ENCODE measurements at places on chromosomes 5 and 9.

GRCh38 chr9:131096269-131097125, at the start of gene AIF1L:
Gene AIF1L (plus strand): TSS chr9:131096531. CDS start chr9:131096630, 99 bp downstream.
- DNase-seq = no peak

GRCh38 chr9:91474656-91475055, 51.0 kb upstream of the NFIL3 start:
- no peak for DNase-seq

DNA sequence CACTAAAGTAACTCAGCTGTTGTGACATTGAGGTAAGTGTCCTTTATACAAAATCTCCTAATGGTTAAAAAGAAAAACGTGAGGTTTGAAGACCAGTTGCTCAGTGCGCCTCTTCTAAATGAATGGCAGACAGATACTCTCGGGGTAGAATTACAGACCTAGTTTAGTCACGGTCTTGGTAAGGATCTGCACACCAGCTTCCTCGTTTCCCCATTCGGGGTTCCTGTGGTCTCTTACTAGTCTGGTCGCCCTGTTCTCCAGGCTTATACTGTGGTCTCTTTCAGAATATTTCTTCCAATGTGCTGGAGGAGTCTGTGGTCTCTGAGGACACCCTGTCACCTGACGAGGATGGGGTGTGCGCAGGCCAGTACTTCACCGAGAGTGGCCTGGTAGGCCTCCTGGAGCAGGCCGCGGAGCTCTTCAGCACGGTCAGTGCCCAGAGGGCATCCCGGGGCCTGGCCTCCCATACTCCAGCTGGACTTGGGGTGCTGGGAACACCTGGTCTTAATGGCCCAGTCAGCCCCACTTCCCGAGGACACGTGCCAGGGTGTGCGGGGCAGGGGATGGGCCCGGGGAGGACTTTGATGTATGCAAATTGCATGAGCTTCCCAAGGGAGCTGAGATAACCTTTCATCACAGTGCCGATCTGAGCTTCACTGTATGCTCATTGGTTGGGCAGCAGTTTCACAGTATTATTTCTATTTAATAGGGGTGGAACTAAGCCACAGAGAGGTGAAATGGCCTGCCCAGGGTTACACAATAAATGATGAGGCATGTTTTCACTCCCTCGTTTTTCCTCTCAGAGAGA, 224.5 kb downstream of the DOCK8 start:
- DNase-seq = no peak

GRCh38 chr9:136521537-136521936, 24.3 kb downstream of the NOTCH1 start:
- no peak for DNase-seq

DNA sequence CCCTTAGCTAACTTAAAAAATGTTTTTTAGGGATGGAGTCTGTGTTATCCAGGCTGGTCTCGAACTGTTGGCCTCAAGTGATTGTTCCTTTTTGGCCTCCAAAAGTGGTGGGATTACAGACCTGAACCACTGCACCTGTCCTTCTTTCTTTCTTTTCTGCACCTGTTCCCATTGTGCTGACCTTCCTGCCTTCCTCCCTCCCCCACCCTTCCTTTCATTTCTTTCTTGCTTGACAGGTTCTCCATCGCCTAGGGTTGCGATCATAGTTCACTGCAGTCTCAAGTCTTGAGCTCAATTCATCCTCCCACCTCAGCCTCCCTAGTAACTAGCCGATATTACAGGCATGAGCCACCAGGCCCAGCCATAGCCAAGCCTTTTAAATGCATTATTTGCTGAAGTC, 20.6 kb downstream of the JMY start:
- no peak for DNase-seq

- no peak for DNase-seq
These were observed 12.8 kb downstream of the FGFR4 start for GRCh38 chr5:177099422-177100093.

GRCh38 chr5:107431998-107432397, 238.7 kb downstream of the EFNA5 start:
- no peak for DNase-seq

DNA sequence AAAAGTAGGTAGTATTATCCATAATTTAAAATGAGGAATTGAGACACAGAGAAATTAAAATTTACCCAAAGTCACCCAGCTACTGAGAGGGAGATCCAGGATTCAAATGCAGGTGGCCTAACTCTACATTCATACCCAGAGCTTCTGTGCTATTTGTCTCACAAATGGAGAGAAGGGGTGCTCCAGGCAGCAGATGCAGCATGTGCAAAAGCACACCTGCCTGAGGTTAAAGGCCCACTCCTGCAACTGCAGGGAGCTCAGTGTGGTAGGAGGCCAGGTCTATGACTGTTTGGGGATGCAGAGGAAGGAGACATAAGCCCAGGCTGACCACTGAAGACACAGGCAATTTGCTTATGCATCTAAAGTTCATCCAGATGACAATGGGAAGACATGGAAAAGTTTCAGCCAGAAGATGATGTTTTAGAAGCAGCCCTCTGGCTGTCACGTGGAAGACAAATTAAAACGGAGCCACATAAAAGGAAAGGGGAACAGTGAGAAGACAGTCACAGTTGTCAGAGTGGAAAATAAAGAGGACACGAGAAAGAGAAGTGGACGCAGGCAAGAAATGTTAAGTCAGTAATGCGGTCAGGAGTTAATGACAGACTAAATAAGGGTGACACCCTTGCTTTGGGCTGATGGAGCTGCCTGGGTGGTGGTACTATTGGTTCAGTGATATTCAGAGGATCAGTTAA, 214.7 kb downstream of the EBF1 start:
- no peak for DNase-seq

DNA sequence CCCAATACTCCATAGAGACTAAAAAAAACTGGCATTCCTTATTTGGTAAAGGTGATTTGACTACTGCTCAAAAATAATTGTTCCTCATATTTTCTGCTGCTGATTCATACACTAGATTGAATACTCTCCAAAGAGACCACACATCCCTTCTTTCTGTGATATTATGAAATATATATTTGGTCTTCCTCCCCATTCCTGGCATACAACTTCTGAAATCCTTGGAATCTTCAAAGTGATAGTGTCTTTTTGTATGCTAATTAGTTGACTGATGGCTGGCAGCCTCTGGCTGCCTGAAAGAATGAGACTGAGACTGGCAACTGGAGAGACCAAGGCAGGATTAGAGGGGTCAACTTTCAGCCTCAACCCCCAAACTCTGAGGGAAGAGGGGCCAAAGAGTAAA, 348.0 kb upstream of the RFX3 start:
- DNase-seq = no peak

DNA sequence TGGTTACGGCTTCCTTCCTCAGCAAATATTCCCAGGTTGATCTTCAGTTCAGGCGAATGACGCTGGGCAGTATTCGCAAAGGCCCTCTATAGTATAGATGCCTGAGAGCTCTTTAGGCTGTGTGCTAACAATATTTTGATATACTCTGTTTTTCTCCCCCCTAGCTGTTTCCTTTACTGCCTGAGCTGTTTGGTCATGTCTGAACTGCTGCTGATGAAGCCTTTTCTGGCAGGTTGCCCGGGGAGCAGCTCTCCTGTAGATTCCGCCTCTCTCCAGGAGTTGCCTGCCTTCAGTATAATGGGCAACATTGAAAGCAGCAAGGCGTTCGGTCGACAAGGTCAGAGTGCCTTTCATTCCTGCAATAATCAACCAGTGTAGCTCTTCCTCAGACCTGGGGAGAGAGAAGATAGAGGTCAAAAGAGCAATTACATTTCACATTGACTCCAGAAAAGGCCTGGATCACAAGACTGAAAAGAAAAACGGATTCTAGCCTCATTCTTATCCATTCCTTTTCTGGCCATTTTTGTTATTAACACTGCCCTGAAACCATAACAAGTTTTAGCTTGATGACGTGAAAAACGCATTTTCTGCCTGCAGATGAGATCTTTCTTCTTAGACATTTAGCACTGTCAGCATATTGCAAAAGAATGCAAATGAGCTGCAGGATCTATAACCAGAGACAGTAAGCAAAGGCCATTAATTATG, 60.1 kb upstream of the ZNF608 start:
- DNase-seq = no peak

DNA sequence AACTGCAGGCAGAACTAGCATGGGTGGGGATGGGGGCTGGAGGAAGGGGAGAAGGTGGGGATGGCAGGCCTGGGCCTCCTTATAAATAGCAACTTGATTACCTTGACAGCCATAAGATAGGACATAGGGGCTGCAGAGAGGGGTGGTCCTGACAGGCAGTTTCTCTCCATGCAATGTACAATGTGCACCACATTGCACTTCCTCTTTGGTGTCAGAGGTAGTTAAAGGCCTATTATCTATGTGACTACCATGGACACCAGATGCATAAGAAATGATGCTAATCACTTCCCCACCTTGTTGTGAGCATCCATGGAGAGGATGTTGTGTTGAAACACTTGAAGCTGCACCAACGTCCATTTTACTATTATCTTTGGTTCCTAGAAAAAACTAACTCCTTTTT, 20.2 kb upstream of the SUB1 start:
- no peak for DNase-seq

DNA sequence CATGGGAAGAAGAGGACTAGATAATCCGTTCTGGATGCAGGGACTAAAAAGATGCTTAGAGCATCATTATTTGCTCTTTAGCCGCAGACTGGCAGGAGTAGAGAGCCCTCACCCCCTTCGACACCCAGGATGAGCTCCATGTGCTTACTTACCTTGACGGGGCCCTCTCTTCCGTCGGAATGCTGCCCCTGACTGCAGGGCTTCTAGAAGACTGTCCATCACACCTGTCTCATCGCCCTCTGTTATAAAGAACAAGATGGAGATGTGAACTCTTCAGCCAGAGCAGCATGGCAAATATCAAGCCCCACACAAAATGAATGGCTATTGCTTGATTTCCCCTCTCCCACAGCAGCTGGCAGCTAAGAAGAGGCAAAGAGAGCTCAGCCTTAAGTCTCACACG, 35.1 kb downstream of the PCDHGC5 start:
- DNase-seq = no peak

GRCh38 chr5:89283728-89284493, 400.9 kb upstream of the MEF2C start:
- DNase-seq = no peak

GRCh38 chr5:66597183-66597757, 1.1 kb downstream of the MAST4 start:
- DNase-seq = peak; percentile 12

- DNase-seq = no peak
These were observed 104.7 kb upstream of the IER5L start for GRCh38 chr9:129282731-129283211.

GRCh38 chr5:55146543-55147151, 13.3 kb upstream of the GPX8 start:
- DNase-seq = peak; percentile 4

DNA sequence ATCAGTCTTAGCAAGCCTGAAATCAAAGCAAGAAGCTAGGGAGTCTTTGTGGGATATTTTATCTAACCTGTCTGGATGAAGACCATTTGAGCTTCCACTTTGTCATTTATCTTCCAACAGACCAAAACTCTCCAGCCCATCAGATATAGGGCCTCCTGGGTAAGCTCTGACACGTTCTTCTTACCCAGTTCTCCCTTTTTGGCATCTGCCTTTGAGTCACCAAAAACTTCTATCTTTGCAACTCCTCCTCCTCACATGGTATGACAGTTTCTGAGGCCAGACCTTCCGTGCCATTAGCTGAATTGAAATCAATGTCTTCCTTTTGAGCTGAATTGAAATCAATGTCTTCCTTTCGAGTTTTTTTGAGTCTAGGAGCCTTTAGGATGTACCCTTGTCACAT, 156.6 kb upstream of the SPRY4 start:
- no peak for DNase-seq

DNA sequence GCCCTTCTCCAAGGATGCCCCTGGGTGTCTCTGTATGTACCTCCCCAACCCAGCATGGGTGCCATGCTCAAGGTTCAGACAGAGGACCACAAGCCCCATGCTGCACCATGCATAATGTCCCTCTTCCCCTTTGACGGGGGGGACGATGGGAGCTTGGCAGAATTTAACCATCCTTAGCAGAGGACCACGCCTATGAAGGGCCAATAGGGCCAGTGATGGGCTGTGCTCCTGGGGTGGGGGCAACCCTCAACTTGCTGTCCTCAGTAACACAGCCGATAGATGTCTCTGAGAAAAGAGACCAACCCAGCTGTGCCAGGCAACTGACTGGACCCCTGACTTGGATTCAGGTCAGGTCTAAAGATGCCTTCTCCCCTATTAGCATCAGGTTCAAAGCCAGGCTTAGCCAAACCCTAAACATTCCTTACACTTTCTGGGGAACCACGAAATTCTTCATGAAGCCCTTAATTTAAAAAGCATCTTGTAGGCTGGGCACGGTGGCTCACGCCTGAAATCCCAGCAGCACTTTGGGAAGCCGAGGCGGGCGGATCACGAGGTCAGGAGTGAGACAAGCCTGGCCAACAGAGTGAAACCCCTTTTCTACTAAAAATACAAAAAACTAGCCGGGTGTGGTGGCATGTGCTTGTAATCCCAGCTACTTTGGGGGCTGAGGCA, 20.7 kb upstream of the JADE2 start:
- no peak for DNase-seq

GRCh38 chr5:77683171-77683732, 44.7 kb upstream of the OTP start:
- no peak for DNase-seq

DNA sequence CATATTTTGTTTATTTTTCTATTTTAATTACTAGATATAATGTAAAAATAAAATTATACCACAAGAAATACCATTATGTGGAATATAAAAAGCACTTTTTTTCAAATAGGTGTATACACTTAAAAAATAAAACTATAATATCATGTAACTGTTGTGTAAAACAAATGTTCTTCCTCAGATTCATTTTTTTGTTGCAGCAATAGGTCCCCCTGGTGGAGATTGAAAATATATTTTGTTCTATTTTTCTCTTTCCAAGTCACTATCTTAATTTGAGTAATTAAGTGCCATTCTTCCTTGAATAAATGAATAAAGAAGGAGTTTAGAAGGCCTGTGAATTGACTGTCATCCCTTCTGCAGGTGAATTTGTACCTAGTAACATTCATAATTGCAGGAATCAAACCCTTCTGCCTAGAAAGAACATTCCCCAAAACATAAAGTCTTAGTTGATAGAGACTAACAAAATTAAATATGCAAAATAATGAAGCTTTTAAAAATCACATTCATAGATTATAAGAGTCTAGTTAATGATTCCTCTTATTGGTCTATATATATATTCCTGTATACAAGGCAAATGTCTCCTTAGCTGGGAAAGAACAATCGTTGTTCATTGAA, 23.4 kb downstream of the CETN3 start:
- no peak for DNase-seq

DNA sequence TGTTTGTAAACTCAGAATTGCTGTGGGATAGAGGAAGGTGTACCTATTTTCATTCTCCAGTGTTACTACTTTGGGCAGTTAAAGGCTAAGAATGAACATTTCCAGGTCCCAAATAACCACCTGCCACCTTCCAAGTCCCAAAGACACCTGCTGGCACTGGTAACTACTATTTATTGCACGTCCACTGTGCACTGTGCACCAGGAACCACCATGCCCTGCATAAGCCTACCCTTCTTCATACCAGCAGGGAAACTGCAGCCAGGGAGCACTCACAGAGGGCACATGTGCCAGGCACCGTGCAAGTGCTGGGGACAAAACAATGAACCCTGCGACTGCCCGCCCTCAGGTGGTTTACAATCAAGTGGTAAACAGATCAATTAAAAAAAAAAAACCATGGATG, 34.9 kb downstream of the RAPGEF1 start:
- no peak for DNase-seq

- DNase-seq = no peak
These were observed 13.8 kb upstream of the SMIM23 start for GRCh38 chr5:171771856-171772255.
